ENCODE measurements at places on chromosomes 3 and 15.

GRCh38 chr3:111326144-111326995, 215.6 kb upstream of the CD96 start:
- DNase-seq, result no peak

DNA sequence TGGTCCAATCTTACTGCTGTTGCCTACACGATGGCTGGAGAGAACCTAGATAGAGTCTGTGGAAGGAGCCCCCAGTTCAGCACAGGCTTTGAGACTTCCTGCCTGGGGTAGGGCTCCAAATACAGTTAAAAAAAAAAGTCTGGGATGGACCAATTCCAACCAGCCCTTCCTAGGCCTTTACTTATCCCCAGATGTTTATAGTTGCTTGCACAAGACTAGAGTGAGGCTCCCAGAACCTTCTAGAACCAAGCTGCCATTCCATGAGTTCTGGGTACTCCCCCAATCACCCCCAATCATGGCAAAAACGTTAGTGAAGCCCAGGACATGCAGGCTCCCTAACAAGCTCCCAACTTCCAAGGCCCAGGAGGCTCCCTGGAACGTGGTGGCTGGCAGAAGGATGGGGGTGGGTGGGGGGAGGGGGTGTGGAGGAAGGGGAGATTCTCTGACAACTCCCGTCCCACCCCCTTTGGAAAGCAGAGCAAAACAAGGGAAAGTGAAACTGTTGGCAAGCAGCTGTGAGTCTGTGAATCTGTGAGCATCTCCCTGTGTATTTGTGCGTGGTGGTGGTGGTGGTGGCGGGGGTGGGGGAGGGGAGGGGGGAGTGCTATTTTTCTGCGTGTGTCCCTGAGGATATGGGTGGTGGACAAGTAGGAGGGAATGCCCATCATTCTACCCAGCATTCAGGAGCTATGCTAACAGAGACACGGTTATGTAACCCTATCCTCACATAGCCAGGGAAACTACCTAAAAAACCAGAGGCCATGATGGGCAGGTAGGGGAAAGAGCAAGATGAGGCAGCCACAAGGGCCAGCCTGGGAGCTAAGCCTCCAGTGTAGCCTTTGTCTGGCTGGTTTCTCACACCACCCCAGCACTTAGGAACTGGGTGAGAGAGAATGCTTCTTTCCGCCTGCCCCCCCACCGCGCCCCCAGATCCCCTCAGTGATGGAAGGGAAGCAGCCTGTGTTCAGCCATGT, 2.0 kb downstream of the MST1R start:
- no peak for DNase-seq

- no peak for DNase-seq
Measured at GRCh38 chr3:13133471-13133981, 60.3 kb upstream of the IQSEC1 start.

- no peak for DNase-seq
Measured at GRCh38 chr15:27328608-27329007, 357.6 kb downstream of the GABRG3 start.

DNA sequence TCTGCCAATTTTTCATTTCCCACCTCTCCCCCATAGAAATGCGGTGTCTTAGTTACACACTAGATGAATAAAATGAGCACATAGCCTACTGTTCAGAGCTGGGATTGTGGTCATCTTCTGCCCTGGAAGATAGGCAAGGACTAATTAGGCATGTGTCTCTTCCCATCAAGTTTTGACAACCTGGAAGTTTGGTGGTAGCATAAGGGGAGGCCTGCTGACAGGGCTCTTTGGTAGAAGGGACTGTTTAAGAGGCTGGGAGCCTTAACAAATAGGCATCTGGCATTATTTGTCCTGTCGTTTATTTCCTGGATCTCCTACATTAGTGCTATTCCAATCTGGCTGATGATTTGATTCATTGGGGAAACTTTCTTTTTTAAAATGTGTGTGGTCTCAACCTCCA, 512.3 kb downstream of the ZNF385D start:
- no peak for DNase-seq

DNA sequence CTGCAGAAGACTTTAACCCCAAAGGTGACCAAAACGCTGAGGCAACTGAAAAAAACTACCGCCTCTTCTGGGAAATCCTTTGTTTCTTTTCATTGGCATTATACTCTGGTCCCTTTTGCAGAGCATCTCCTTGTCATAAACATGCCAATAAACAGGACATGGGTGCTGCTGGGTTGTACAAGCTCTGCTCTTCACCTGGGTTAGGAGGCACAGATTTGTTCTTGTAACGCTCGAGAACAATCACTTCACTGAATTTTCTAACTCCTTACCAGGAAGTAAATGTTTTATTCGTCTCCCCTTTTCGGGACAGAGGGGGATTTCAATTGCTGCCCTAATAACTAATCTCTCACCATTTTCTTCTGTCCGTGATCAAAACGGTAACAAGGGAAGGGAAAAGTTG, 1.3 kb downstream of the PLCH1 start:
- no peak for DNase-seq

- no peak for DNase-seq
Measured at GRCh38 chr15:89797678-89798201, 16.9 kb downstream of the ANPEP start.

- no peak for DNase-seq
Measured at GRCh38 chr15:76368122-76368621, 31.6 kb downstream of the ISL2 start.

DNA sequence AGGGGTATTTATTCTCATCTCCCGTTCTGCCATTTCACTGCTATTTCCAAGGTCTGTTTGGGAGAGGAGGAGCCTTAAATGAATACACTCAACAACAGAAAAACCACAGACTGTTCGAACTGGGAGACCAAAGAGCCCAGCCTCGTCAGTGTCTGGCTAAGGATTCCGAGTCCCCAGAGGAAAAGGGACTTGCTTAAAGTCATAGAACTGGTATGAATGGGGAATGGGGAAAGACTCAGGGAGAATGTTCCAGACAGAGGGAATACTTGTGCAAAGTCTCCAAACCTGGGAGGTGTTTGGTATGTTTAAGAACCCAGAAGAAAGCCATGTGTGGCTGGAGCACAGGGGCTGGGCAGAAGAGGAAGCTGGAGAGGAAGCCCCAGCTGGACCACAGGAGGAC, 46.9 kb downstream of the FAM43A start:
- no peak for DNase-seq

DNA sequence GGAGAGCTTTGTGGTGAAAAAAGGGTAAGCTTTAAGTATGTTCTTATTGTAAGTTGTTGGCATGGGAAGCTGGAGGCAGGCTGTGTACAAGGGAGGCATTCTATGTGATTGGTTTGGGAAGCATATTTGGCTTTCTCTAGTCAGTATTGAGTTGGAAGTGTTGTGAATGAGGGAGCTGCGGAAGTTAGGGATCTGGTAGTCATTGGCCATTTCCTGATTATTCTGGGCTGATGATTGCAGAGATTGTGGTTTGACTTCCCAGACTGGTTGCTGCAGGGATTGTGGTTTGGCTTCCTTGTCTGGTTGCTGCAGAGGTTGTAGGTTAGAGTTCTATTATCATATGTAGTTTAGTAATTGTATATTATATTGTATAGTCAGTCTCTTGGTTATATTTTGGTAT, 21.0 kb downstream of the STXBP5L start:
- no peak for DNase-seq

DNA sequence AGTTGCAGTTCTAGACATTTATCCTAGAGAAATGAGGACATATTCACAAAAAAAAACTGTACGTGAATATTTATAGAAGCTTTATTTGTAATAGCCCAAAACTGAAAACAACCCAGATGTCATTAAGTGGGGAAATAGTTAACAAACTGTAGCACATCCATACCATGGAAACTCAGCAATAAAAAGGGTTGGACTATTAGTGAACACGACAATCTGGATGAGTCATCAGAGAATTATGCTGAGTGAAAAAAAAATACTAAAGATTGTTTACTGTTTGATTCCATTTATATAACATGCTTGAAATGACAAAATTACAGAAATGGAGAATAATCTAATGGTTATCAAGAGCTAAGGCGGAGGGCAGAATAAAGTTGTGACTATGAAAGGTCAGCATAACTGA, 59.5 kb downstream of the CPA3 start:
- DNase-seq, result no peak

- peak; percentile 54 for DNase-seq
Measured at GRCh38 chr3:175404621-175405020, 545.5 kb downstream of the NAALADL2 start.

- DNase-seq, result no peak
Measured at GRCh38 chr3:41329881-41330280, 130.6 kb downstream of the CTNNB1 start.

DNA sequence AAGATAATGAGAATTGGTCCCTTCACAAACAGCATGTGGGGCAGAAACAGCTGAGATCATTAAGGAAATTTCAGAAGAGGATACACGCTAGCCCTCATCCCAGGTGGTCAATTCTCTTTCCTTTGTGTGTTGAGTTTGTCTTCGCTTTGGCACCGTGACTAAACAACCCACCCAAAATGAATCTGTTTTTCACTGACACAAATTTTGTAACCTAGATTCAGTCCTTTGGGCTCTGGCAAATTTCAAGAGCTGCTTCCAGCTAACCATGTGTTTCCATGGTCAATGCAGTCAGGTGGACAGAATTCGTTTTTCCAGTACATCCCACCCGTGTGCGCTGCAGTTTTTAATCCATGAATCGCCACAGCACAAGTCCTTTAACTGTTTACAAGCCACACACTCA, 435.4 kb downstream of the WDR72 start:
- DNase-seq, result no peak

GRCh38 chr3:171790574-171790897, 19.7 kb downstream of the PLD1 start:
- DNase-seq, result no peak

DNA sequence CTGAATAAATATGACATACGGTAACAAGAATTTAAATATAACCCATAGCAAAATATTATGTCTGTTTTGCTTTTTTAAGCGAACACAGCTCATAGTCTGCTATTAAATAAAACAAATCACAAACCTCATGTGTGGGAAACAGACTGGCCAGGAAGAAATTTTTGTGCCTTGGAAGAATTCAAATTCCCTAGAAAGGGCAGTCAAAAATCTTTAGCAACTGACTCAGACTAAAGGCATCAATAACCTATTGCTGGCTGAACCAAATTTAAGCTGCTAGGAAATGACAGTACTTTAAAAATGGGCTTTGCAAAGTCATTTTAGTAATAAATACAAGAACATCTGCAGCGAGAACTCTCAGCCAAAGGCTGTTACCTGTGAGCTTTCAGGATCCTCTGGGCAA, 151.4 kb downstream of the PLD1 start:
- DNase-seq, result no peak

- no peak for DNase-seq
Measured at GRCh38 chr15:71242292-71242691, 127.0 kb downstream of the THSD4 start.

GRCh38 chr3:64393193-64393592, 167.9 kb upstream of the PRICKLE2 start:
- no peak for DNase-seq

DNA sequence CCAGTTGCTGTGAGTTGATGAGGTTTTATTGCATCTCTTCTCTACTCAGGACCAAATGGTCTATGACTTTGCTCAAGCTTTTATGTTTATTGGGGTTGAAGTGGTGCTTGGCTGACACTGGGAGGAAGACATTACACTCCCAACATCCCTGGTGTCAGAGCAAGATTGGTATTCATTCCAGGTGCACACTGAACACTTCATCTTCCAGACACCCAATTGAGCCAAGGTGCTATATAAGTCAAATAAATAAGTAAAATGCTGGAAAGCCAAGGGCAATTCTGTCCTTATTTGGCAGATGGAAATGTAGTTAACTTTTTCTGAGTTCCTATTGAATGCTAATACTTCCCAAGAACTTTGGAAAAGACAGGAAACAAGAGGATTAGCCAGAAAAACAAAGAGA, 53.2 kb upstream of the CDV3 start:
- DNase-seq, result no peak

GRCh38 chr15:65884511-65884910, 15.2 kb downstream of the RAB11A start:
- no peak for DNase-seq

DNA sequence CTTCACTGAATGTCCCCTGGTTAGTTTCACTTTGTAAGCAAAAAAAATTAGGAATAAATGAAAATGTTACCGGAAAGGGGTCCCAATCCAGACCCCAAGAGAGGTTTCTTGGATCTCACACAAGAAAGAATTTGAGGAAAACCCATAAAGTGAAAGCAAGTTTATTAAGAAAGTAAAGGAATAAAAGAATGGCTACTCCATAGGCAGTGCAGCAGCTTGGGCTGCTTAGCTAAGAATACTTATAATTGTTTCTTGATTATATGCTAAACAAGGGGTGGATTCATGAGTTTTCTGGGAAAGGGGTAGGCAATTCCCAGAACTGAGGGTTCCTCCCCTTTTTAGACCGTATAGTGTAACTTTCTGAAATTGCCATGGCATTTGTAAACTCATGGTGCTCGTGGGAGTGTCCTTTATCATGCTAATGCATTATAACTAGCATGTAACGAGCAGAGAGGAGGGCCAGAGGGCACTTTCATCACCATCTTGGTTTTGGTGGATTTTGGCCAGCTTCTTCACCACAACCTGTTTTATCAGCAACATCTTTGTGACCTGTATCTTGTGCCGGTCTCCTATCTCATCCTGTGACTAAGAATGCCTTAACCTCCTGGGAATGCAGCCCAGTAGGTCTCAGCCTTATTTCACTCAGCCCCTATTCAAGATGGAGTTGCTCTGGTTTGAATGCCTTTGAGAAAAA, 41.0 kb upstream of the CMSS1 start:
- no peak for DNase-seq

GRCh38 chr3:195236076-195236798, 34.7 kb downstream of the XXYLT1 start:
- DNase-seq, result no peak

DNA sequence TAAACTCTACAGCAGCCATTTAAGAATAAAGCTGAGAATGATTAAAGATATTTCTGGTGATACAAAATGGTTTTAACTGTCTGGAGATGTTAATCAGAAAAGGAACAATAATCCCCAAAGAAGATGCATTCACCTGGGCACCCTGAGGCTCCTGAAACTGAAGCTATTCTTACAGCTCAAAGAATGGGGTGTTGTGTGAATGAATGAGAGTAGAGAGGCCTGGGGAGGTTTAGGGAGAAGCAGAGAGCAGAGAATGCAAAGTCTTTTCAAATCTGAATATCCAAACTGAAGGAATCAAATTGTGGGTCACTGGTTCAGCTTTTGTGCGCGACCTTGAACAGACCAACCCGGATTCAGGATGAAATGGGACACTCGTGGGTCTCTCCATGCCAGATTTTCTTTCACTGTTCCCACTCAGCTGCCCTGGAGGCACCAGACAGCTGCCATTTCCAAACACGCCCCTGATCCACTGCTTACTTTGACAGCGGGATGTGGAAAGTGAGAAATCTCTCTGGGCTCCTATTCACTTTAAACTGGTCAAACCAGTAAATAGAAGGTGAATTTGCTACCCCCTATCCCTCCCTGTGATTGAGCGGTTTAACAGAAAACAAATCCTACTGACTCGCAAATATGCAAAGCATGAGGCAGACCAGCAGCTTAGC, 485.5 kb upstream of the THBS1 start:
- DNase-seq, result no peak
